ENCODE measurements at places on chromosomes 1 and 21.

DNA sequence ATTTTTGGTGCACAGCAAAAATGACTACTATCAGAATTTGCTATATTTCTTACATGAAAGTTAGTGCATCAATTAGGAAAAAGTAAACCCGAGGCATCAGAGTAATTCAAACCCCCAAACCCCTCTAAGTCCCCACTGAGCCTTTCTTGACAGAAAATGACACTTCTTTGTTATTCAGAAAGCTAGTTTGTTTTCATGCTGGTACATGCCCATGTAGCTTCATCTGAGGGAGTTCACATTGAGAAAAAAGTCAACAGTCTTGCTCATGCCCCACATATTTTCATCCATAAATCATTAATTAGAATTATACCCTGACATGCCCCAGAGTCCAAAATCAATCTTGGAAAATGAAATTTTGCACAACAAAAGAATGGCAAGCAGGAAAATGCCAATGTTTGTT is 39.9 kb upstream of the PDC start:
- no peak for DNase-seq

DNA sequence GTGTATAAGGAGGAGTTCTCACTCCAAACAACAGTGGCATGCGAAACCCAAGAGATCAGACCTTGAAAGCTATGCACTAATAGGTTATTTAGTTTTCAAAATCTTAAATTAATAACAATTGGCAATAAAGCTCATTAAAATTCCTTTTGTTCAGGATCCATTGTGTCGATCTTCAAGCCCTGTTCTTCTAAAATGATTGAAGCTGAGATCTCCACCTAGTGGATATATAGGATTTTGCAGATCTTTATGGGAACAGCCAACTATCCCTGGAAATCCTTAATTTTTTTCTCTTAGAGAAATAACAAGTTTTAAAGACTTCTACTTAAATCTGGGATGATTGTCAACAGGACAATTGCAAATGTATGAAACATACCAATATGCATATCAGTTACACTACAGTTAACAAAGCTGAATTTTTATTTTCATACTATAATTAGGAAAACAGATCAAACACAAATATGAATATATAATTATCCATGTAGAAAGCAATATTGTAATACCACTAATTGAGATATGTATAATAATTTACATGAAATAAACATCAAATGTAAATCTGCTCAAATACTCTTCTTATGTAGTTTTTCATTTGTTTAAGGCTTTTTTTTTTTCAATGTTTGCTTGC is 43.3 kb downstream of the LRRC53 start:
- peak; percentile 35 for DNase-seq

- no peak for DNase-seq
Measured at GRCh38 chr1:152953761-152954160, 6.8 kb downstream of the SPRR5 start.

GRCh38 chr21:33848249-33848953 is 67.2 kb downstream of the ATP5PO start:
- no peak for DNase-seq

DNA sequence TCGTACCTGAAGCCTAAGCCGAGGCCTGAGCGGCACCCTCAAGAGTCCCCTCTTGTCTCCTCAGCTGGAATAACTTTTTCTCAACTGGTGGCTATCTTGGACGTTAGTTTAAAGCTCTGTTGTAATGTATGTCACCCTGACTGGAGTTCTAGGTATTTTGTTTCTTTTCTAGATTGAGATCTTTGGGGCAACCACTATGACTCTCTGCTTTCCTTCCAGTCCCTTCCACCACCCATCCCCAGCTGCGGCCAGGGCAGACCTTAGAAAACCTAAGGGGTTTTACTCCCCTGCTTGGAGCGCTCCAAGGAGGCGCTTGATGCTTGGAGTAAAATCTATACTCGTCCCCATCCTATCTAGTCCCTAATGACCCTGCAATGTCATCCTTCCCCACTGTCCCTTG is 74.6 kb upstream of the MRPS6 start:
- no peak for DNase-seq

- DNase-seq: no peak
Measured at GRCh38 chr1:113459279-113459678, 69.0 kb downstream of the MAGI3 start.

DNA sequence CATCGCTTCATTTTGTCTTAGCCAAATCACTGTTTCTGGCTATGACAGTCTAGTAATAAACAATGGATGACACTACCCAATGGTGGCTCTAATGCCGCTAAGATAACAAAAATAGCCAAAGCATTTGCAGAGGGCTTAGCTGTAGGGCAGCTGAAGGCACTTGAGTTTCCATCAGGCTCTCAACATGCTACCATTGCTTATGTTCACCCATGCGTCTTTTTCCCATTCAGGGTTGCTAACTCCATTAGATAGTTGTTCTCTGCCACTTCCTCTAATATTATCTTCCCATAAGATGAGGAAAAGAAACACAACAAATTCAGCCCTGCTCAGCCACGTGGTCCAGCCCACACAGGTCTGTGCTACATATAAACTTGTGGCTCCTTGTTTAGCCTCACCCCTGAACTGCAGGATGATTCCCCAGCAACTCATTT is 159.6 kb downstream of the TOMM20 start:
- no peak for DNase-seq

- DNase-seq: no peak
Measured at GRCh38 chr21:41387042-41387819, 25.4 kb downstream of the MX2 start.

GRCh38 chr1:233459470-233459945 is 132.0 kb downstream of the MAP3K21 start:
- no peak for DNase-seq

DNA sequence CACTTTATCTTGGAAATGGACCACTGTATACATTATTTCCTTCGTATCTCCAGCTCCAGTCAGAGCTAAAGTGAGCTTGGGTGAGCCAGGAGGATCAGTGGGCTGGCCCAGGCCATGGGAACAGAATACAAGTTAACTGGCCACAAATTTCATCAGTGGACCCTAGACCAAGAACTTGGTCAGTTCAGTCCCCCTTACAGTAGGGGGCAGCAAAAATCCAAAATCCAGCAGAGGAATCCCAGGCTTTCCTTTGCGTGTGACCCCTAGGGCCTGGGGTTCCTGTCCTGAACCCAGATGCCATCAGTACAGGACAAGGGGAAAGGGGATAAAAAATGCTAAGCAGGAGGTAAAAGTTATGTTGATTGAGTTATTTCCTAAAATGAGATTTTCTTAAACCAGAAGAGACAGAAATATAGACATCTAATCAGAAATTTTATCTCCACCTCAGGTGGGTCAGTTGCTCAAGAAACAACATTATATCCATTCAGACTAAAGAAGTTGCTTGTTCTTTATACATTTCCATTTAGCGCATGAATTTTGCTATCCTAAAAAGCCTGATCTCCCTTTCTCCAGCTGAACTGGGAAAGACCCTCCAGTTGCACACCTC is 24.1 kb upstream of the LCE5A start:
- no peak for DNase-seq

GRCh38 chr1:23124259-23125026 is 44.2 kb downstream of the LUZP1 start:
- DNase-seq: no peak

DNA sequence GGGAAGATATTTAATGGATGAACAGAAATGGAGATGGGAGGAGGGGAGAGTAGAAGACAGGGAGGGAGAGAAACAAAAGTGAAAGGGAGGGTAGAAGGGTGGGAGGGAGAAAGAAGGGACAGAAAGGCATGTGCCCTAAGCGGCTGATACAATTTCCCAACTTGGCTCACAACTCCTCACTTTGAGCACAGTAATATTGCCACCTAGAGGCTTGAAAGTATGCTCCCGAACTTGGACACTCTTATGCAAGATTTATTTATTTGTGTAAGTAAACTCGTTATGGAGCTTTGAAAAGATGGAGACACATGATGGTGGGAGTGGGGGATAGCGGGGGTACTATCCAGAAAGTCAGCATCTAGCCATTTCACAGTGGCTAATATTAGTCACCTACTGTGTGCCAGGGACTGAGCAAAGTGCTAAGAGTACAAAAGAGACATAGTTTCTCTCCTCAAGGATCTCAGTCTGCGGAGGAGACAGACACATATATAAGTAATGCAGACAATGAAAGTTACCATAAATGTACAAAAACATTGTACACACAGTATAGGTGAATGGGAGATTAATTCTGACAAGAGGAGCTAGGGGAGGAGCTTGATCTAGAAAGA is 189.7 kb downstream of the SEC16B start:
- peak; percentile 55 for DNase-seq

DNA sequence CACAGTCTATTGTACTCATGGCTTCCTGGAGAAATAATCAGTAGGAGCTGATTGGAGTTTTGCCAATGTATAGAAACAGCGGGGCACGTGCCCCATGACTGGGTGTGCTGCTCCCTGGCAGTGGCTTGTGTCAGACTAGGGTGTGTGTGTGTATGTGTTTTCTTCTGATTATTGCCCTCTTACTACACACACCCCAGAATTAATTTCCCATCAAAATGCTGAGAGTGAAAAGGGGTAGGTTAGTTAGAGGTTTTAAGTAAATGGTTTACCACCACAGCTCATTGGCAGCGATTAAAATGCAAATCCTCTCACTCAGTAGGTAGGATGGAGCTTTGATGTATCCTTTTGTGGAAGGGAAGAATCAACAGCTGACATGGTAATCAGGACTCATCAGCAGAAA is 29.9 kb downstream of the HHAT start:
- DNase-seq: no peak

- no peak for DNase-seq
Measured at GRCh38 chr1:235030919-235031596, 97.6 kb downstream of the TOMM20 start.

DNA sequence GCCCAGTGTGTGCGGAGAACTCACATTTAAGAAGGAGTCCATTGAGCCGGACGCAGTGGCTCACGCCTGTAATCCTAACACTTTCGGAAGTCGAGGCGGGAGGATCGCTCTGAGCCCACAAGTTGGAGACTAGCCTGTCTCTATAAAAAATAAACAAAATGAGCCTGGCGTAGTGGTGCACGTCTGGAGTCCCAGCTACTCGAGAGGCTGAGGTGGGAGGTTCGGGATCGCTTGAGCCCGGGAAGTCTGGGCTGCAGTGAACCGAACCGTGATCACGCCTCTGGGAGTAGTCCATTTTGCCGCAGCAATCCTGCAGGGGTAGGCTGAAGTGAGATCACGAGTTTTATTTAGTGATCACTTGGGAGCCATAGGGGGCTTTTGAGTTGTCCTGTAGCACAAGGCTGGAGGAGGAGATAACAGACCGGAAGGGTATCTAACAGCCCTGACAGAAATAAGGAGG is 497 bp upstream of the FUCA1 start:
- DNase-seq: no peak

- DNase-seq: peak; percentile 70
Measured at GRCh38 chr1:32068957-32069588, 3.7 kb upstream of the TMEM39B start.

DNA sequence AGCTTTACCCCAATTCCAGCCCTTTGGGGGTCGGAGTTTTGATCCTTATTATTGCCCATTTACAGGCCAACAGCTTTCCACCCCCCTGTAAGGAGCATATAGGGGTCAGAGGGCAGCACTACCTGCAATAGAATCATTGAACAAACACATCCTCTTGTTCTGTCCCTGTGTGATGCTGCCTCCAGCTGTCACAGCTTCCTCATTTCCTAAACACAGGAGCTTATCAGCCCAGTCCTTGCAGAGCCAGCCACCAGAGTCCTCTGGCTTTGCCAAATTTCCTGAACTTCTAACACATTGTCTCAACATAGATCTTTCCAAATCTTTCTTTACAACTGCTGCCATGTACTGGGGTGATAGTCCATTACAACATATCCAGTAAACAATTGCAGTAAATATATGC is 32.8 kb upstream of the PTBP2 start:
- no peak for DNase-seq

DNA sequence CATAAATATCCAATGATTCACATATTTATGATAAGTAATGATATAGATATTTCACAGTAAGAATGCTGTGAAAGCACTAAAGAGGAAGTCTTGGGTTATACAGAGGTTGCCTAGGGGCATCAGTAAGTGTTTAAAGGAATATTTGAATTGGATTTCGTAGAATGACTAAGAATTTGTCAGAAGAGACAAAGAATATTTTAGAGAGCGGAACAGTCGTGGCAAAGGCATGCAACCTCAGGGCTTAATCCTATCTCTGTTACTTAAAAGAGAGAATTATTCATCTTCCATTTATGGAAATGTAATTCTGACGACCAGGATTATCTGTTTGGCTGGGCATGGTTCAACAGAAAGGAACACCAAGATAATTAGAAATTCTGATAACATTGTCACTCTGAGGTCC is 171.9 kb upstream of the NR5A2 start:
- peak; percentile 87 for DNase-seq

- no peak for DNase-seq
Measured at GRCh38 chr1:116910379-116911187, 867 bp downstream of the PTGFRN start.

- no peak for DNase-seq
Measured at GRCh38 chr1:37403166-37403565, 71.2 kb upstream of the ZC3H12A start.

- peak; percentile 72 for DNase-seq
Measured at GRCh38 chr1:247551721-247552120, 2.8 kb downstream of the GCSAML start.

DNA sequence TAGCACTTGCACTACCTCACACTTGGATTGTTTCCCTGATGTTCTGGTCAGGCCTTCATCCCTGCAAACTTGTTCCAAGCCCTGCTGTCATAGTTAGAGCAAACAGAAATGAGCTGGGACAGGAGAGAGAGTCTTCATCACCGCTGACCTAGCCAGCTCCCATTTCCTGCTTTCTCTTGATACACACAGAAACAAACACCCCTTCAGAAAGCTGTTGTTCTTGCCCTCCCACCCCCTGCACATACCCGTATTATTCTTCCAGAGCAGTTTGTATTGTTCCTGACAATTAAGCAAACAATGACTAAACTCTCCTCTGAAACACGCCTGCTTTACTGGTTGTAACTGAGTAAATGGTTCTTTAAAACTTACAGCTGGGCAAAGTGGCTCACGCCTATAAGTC is 2.9 kb upstream of the SYT2 start:
- DNase-seq: no peak

DNA sequence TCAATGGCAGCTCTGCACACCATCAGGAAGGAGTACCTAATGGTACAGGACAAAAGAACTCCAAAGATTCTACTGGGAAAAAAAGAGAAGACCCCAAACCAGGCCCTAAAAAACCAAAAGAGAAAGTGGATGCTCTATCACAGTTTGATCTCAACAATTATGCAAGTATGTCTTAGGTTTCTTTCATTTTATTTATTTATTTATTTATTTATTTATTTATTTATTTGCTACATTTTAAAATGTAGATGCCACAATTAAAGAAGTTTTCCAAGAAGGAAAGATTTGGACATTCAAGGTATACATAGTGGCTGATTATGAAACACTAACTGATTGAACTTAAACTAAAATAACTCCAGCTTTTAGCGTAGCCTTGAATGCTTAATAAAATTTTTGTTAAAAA is 60.2 kb downstream of the PRRC2C start:
- no peak for DNase-seq

- peak; percentile 61 for DNase-seq
Measured at GRCh38 chr1:178172939-178173338, 79.0 kb downstream of the RASAL2 start.

GRCh38 chr1:198333744-198334143 is 176.9 kb downstream of the NEK7 start:
- peak; percentile 50 for DNase-seq

- no peak for DNase-seq
Measured at GRCh38 chr1:93588206-93588605, 93.4 kb downstream of the BCAR3 start.

Measured in fibroblast of skin of right quadriceps (primary cell).